NCI-H524 treated with DMSO at 0.1 percent for 48 hours (cell line): ENCODE measurements at places on chromosomes 12 and 14.

DNA sequence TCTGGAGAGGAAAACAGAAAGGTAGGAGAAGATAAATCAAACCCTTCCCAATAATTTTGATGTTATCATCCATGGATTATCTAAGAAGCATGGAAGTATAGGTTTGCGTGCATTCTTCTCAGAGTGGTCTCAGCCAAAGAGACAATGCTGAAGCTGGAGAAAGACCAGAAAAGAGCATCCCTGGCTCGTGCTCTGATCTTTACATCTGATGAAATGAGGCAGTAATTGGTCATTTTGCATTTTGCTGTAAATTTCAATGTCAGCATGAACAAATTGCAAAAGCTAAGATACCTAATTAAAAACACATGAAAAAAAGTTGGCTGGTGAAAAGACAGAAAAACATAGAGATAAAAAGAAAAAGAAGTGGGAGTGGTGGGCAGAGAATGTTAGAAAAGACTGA is 252.4 kb downstream of the ITPR2 start:
- DNase-seq = no peak

DNA sequence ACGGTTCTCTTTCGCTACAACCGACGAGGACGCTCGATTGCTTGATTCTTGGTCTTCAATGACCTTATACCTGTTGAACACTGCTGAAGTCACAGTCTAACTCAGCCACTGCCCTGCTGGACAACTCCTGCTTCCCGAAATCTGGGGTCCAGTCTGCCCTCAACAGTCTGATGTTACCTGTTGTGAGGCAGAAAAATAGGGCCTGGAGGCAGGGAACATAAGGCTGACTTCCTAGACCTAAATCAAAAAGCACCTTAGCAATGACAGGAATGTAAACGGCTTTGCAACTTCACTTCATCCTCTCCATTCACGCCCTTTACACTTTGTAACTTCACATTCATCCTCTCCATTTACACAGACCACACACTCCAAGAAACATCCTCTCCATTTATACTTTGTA is 597 bp upstream of the GLTP start:
- DNase-seq = no peak

DNA sequence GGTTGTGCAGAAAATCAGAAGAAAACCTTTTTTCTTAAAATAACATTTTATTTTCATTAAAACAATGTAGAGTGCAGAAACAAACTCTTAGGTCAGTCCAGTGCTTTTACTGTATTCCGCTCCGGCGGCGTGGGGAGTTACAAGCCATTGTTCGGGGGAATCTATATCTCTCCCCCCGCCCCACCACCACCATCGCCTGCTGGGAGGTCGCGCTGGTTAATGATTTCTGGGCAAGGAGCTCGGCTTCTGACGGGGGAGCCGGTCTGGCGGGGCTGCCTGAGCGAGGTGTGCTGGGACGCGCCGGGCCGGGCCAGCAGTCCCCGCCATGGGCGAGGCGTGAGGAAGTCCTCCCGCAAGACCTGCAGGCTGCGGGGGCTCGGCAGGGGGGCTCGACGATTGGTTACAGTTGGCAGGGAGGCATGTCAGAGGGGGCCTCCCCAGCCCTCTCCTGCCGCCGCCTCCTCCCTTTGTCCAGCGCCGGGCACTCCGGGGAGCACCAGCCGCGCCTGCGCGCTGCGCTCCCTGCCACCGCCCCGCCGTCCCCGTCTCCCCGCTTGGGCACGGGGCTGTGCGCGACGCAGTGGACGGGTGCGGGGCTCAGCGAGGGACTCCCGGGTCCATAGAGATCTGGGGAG is 1.0 kb upstream of the DUSP6 start:
- no peak for DNase-seq

GRCh38 chr14:65164825-65165135 is 62.5 kb upstream of the MAX start:
- DNase-seq = peak; percentile 15
